Activated naive CD8-positive, alpha-beta T cell treated with anti-CD3 and anti-CD28 coated beads, Interleukin-2, amount 50 U/mL, for 16 hours (primary cell): ENCODE measurements at places on chromosomes 11 and 22.

- DNase-seq, result no peak
Measured at GRCh38 chr11:23836981-23837380, 659.9 kb upstream of the LUZP2 start.

GRCh38 chr22:37843741-37844089 is 419 bp downstream of the ANKRD54 start:
- no peak for DNase-seq

DNA sequence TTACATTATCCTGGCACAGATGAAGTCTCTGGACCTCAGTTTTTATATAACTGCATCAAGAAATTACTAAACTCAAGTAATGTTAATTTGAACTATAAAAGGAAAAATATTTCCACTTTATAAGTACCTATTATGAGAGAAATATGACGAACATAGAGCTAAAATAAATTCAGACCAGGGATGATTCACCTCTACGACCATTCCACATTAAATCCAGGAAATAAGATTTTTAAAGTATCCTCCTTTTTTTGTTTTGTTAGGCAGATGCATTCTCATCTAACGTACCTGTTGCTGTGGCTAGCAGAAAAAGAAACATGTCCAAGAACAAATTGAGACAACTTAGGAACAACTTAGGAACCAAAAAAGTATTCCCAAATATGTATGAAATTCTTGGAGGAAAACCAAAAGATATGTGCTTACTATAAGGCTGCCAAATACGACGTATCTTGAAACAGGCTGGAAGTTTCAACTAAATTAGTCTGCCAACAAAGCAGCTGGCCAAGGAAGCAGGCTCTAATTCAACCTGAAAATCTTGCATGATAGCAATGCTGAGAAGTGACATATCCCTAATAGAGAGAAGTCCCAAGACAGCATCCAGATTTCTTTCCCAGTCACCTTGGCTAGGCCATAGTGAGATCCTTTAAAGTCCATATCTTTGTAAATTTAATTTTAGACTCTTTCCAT is 15.7 kb downstream of the SPTY2D1 start:
- DNase-seq, result no peak

GRCh38 chr11:99176430-99176829 is 155.7 kb downstream of the CNTN5 start:
- no peak for DNase-seq

DNA sequence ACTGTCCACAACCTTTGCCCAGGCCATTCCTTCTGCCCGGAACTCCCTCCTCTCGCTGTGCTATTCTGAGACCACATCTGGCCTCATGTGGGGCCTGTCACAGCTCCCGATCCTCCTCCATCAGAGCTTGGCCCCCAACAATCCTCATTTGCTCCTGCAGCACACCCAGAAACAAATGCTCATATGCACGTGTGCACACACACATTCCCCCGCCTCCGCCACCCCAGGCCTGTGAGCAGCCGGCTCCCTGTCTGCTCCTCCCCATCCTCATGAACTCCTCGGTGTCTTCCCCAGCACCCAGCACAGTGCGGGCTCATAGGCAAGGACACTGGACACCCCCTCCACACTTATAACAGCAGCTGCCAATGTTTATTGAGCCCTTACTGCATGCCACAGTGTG is 29.7 kb upstream of the PICK1 start:
- no peak for DNase-seq

DNA sequence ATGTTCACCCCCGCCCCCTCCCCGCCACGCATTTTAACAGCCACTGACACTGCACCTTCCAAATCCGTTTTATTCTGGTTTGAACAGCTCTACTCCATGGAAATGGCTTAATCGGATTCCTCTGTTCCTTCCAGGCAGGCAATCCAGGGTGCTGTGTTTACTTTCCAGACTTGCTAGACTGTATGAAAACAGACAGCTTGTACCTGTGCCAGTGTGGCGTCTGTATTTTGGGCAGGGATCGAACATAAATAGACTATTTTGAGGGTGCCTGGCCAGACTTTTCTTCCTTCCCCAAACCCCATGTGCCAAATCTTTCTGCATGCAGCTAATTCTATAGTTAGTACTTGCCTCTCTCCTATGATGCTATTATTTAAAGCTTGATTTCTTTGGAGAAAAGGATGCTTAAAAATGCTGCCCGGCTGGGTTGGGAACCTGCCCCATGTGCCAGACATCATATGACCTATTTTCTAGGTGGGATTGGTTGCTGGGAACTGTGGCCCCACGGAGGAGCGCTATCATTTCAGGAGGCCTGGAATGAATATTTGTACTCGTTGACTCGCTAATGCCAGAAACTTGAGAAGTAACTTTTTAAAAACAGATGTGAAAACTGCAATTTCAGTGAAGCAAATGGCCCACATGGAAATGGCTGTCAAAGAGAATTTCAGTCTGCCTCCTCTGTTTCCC is 814.8 kb downstream of the BRD1 start:
- DNase-seq, result no peak

GRCh38 chr11:59728154-59728553 is 14.5 kb upstream of the OR10V1 start:
- no peak for DNase-seq

DNA sequence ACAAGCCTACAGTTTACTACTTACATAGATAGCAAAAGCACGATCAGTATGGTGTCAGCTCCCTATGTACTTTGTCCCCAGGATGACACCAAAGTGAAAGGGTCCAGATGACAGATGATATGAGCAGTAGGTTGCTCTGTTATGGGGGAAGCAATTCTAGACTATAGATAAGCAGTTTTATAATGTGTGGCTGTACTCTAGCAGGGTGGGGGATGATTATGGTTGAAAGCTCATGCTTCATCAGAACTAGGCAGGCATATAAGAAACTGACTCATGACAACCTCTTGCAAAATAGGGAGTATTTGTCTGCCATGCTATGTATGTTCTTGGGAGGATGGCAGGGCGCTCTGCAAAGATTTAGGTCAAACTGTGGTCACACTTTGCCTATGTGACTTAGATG is 158.2 kb upstream of the ZBED5 start:
- no peak for DNase-seq
